ENCODE measurements at places on chromosomes 4 and X. TPM values are rescaled to one million over a fixed set of nuclear protein-coding genes. Genes with fewer than 3 reads are reported as not detected.

DNA sequence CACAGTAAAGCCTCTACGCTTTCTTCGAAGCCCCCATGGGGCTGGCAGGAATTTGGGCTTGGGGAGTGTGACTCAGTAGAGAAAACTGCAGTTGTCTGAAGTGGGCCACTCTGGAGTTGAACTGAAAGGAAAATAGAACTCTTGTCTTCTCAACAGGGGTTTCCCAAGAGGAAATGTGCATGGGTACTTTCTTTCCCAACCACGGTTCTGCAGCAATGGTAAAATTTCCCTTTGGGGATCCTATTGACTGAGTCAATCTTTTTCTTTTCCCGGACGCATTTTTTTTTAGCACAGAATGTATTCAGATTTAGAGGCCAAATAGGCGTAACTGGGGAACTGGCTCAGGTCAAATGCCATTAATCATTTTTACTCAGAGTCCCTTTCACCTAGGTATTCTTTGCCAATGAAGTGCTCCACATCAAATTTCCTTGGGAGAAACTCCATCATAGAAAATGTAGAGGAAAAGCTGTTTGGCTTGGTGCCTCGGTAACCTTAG, 269.3 kb downstream of the STIM2 start:
- DNase-seq = no peak

DNA sequence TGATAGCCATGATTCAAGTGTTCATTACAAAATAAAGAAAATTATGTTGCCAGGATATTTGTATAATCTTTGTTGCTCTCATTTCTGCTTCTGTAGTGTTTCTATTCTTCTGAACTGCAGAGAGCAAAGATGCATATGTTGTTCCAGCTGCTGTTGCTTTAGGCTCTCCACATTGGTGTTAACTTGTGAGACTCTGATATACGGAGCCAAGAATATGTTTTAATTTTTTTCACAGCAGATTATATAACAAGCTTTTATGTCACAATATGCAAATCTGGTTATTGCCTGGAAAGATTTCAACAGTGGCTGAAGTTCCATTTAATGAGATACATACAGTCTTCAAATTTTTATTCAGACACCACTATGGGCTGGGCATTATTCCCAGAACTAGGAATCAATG, 655.0 kb downstream of the GRXCR1 start:
- DNase-seq = no peak

Gene HMX1
- total RNA-seq = not detected

GRCh38 chrX:97030463-97030862, 146.8 kb downstream of the RPA4 start:
- DNase-seq = no peak

GRCh38 chrX:110156167-110156754, 153.3 kb downstream of the TMEM164 start:
- DNase-seq = no peak

- DNase-seq = no peak
These were observed 68.3 kb downstream of the PALLD start for GRCh38 chr4:168565130-168565529.

Gene GPM6B
- not detected for total RNA-seq

DNA sequence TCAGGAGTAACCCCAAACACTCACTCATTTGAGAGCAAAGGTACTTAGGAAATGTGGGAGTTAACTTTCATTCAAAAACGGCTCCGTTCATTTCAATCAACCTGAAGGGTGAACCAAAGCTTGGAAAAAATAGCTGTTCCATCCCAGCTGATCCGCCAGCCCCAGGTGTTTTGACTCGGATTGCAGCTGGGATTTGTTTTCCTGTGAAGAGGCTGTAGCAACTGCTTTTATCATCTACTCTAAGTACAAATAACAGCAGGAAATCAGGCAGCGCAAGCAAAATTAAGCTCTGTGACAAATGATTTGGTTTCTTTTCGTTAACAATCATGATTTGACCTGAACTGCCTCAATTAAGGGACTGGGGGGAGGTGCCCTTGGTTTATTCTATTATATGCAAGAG, 154.7 kb downstream of the BEND2 start:
- DNase-seq = no peak

Gene HPSE
- total RNA-seq = 0.22 TPM

Gene FAM184B
- not detected for total RNA-seq

- DNase-seq = no peak
These were observed 23.4 kb downstream of the INTU start for GRCh38 chr4:127656047-127656680.

Gene PCDH7
- total RNA-seq = not detected

Gene PDGFRA
- 0.40 TPM for total RNA-seq

GRCh38 chr4:3861720-3862639, 95.8 kb downstream of the ADRA2C start:
- no peak for DNase-seq

Gene ZNF81
- 6.8 TPM for total RNA-seq

DNA sequence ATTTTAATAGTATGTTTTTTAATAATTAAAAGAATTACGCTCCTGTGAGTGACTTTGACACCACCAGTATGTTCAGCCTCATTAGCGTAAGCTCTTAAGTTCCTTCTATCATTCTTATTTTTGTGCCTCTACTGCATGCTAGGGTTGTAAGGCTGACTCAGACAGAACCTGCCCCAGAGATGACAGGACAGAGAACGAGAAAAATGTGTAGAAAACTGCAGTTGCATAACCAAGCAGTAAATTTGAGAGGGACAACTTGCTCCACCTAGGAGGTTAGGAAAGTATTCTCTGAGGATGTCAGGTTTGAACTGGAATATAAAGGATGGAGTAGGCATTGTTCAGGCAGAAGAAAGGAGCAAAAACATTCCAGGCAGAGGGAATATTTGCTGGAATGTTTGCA, 98.7 kb downstream of the NFKB1 start:
- DNase-seq = no peak

DNA sequence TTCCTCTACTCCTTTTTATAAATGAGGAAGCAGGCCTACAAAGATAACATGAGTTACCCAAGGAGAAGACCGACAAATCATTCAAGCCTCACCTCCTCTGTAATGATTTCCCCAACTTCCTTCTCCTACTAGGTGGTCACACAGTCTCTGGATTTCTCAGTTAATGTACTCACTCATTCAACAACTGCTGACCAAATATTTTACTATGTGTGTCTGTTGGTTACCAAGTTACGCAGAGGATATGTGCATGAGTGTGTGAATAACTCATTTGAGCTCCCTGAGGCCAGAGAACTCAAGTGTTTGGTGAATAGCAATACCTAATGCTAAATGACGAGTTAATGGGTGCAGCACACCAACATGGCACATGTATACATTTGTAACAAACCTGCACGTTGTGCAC, 10.4 kb downstream of the CASK start:
- DNase-seq = no peak

GRCh38 chr4:73434311-73434710, 1.7 kb upstream of the AFP start:
- DNase-seq = no peak

DNA sequence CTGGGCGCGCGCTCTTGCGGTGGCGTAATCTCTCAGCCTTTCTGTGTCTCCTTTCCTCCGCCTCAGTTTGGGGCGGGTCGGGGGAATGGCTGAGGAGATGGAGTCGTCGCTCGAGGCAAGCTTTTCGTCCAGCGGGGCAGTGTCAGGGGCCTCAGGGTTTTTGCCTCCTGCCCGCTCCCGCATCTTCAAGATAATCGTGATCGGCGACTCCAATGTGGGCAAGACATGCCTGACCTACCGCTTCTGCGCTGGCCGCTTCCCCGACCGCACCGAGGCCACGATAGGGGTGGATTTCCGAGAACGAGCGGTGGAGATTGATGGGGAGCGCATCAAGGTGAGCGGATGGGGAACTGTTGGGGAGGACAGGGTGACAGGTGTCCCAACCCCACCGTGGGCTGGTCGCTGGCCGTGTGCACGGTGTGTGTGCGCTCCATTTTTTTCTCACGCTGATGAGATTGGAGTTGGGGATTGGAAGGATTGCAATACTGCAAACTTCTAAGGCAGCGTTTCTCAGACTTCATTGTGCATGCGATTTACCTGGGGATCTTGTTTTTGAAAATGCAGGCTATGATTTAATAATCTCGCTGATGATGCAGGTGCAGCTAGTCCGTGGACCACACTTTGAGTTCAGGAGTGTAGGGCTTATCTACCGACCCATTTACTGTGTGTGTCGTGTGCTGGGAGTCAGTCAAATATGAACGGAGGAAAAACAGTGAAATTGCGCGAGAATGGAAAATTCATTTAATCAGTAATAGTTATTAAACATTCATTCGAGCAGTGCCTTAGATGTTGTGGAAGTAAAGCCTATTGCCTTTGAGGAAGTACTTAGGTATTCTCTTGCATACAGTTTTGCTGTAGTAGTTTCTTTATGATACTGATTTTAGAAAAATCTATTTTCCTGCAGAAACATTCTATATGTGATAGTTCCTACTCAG, at the start of gene RAB33B:
Gene RAB33B (plus strand): TSS at position 11 of the 935 bp plus-strand sequence. CDS start 75 bp downstream, at position 86.
- DNase-seq = no peak

- DNase-seq = peak; percentile 81
These were observed 78.8 kb upstream of the BCOR start for GRCh38 chrX:40176351-40177116.

GRCh38 chr4:2750719-2751605, 5.2 kb downstream of the TNIP2 start:
- DNase-seq = no peak

- DNase-seq = no peak
These were observed 131.7 kb downstream of the ADGRA3 start for GRCh38 chr4:22384154-22384553.

DNA sequence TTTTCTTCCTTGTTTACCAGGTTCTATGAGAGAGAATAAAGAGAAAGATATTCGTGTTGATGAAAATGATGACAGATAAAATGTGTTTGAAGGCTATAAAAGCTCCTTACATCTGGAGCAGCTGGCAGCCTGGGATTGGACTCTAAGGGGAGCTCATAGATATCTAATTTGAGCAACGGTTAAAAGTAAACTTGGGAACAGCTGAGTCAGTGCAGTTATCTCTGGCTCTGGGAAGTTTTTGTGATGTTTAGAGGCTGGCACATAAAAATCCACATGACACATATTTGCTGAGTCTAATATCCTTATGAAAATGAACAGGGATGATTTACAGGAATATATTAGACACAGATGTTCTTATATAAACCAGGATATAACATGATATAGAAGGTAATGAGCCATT, 331.8 kb upstream of the TENM3 start:
- no peak for DNase-seq

GRCh38 chr4:90648791-90649190, 521.6 kb downstream of the CCSER1 start:
- DNase-seq = no peak

Gene TCEAL9
- total RNA-seq = 19.5 TPM

GRCh38 chr4:54085284-54085683, 14.7 kb upstream of the GSX2 start:
- DNase-seq = no peak

DNA sequence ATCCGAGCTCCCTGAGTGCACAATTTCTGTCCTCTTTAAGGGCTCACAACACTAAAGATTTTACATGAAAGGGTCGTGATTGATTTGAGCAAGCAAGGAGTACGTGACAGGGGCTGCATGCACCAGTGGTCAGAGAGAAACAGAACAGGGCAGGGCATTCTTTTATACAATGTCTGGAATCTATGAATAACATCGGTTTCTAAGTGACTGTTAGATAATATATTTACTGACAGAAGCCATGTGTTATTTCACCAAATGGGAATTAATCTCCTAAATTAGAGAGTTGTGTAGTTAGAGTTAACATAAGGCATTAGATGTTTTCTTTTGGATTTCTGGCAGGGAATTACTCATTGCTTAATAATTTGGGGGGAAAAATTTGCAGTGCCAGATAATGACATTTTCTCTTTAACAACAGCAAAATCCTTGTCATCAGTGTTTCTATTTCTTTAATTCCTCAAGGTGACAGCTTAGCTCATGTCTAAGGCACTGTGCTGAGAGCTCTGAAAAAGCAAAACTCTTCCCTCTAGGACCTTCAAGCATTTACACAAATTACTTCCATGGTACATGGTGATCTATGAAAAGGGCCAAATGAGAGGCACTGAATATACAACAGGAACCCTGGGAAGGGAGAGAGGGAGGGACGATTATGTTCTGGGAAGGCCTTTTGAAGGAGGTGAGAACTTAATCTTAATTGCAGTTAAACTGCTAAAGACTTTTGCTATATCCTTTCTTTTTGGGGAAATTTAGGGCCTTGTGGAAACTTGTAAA, 145.0 kb downstream of the RTL3 start:
- no peak for DNase-seq

DNA sequence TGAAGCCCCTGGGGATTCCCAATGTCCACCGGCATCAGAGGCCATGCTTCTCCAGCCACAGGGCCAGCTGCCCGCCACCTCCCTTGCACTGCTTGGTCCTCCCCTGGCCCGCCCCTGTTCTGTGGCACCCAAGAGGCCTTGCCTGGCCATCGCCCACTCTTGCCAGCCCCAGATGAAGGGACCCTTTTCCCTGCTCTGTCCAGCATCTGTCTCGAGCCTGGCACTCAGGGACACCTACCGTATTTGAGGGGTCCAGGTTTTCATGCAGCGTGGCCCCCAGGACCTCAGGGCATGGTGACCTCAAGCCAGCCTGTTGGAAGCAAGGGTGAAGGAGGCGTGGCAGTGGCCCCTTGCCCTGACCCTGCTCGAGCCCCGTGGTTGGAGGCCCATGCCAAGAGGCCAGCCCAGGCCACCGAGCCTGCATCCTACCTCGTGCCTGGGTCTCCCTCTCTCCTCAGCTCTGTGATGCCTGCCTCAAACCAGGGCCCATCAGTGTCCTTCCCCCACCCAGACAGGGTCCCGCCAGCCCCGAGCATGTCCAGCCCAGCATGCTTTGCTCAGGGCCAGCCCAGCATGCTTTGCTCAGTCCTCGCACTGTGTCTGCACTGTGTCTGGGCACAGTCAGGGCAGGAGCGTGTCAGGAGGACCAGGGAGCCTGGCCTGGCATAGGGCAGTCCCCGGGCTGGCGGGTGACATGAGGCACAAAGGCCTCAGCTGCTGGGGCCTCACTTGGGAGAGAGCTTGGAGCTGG, 14.3 kb upstream of the FGFR3 start:
- DNase-seq = no peak

GRCh38 chr4:23884261-23884660, 5.6 kb downstream of the PPARGC1A start:
- DNase-seq = no peak

DNA sequence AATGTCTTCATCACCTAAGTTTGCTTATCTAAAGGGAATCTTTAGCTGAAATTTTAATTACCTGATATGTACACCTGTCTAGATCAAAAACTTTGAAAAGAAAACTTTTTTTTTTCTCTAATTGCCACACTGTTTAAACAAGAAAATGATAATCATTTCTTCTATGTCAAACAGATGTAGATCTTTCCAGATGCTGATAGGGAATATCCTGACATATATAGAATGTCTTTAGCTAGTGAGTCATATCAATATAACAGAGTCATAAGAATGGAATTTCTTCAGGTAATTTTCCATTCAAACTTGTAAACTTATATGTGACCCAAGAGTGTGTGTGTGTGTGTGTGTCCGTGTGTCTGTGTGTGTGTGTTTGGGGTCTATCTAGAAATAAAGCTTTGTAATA, 271.9 kb downstream of the GPM6A start:
- no peak for DNase-seq

DNA sequence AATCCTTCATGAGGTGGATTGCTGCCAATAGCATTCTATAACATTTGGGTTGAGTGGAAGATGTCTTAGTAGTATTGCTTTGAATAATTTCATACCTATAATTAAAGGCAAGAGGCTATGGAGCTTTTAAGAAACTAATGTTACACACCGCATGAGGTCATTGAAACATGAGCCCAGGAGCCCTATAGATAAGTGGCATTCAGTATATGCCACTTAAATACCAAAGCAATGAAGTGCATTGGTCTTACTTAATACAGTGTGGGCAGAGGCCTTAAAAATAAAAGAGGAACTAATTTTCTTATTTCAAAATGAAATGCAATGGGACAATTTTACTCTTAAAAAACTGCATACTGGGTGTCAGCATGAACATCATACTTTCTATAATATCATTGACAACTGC, 47.5 kb downstream of the SPATA18 start:
- DNase-seq = no peak

Gene CT45A1
- total RNA-seq = 2.7 TPM
